Stimulated activated CD8-positive, alpha-beta memory T cell treated with anti-CD3 and anti-CD28 coated beads, Interleukin-2, amount 100 ng/mL, for 1 hour (primary cell): ENCODE measurements at places on chromosomes 6 and 20.

GRCh38 chr6:151958332-151958731, 150.8 kb downstream of the ESR1 start:
- DNase-seq, result no peak

DNA sequence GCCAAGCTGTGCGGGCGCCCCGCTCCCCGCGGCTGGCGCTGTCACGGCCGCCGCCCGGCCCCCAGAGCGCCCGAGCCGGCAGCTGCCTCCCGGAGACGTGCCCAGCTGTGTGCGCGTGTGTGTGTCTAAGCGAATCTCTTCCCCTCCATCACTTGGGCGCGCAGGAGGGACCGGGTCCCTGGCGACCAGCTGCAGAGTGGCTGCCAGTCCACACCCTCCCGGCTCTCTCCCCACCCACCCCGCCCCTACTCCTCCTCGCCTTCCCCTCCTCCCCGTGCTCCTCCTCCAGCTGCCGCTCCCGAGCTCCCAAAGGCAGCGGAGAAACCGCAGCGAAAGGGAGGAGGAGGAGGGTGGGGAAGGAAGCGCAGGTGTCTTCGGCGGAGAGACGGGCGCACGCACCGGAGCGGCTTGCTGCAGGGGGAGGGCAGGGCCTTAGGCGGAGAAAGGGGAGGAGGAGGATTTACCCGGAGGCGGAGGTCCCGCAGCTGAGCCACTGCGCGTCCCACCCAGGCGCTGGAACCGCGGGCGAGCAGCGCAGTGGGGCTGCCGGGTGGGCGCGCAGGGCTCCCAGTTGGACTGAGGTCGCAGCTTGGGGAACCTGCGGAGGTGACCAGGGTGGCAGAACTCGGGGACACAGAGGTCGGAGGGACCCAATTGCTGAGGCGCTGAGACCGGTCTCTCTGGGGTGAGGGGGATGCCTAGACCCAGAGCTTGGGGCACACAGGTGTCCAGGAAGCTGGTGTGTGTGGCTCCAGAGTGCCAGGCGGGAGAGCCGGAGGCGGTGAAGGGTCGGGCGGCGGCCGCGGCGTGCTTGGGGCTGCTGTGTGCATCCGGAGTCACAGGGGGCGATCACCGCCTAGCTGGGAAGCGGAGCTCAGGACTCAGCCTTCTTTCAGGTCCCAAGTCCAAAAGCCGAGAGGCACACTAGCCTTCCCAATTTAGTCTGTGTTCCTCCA, at the start of gene HS3ST5:
Gene HS3ST5, minus strand, starts transcription at position 198 of the 956 bp plus-strand sequence. CDS start 280,178 bp downstream, outside the sequence.
- no peak for DNase-seq

GRCh38 chr6:105015482-105015881, 58.6 kb downstream of the LIN28B start:
- DNase-seq, result no peak

DNA sequence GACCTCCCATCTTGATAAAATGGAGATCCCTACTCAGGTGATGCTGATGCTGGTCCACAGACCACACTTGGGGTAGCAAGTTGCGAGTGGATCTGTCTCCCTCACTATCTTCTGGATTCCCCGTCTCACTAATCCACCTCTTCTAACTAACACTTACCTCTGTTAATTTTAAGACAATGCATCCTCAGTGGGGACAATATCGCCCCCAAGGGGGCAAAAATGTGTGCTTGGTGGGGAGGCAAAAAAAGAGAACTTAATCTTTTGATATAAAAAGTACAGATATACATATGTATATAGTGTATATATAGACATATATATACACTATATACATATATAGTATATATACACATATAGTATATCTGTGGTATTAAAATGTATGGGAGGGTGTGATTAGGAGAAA, 4.3 kb downstream of the LRFN2 start:
- no peak for DNase-seq

GRCh38 chr6:16302721-16303552, 64.5 kb downstream of the GMPR start:
- DNase-seq, result no peak

GRCh38 chr6:81491454-81492101, 260.9 kb downstream of the TENT5A start:
- no peak for DNase-seq

DNA sequence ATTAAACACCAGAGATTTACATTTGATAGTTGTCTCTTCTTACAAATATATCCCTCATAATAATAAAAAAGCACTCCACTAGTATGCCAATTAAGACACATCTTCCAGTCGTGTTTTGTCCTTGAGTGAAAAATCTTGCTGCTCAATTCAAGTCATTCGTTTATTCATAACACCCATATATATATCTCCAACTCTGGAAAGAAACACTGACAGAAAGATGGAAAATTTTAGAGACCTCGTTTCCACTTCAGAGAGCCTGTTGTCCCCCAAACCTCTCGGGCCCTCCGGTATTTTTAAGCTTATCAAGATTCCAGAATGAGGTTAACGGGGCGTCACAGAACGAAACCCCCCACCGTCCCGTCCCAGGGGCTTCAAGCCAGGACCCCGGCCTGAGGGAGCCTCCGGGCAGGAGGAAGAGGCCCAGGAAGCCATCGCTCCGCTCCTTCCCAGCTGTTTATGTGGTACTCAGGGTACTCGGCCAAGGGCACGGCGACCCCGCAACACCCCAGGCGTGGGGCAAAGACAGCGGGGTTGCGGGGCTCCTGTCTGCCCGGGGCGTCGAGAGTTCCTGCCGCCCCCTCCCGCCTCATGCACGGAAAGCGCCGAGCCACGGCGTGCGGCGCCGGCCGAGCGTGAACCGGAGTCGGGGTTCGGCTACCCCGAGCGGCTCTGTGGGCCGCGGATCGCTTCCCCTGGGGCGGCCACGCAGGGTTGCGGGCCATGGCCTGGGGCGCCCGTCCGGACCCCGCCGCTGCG, 623 bp upstream of the SNX9 start:
- DNase-seq, result no peak

DNA sequence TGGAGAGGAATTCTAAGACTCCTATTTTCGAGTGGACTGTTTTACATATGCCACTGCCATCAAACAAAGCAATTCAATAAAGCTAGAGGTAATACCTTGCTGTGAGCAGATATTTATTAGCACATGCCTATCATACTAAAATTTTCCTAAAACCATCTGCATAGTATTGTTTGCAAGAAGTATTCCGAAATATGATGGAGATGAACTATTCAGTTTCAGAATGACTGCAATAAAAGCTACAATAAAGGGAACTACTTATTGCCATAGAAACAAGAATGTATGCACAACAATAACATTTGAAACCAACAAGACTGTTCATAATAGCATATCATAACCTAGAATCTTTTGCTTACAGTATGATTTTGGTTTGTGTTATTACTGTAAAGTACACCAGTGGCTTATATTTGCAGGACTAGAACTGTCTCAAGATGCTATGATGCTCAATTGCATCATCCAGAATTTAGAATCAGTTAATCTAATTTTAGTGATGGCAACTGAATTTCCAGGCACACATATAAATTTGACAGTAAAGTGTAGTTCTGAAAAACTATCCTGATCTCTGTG, 144.3 kb downstream of the GRIK2 start:
- no peak for DNase-seq

DNA sequence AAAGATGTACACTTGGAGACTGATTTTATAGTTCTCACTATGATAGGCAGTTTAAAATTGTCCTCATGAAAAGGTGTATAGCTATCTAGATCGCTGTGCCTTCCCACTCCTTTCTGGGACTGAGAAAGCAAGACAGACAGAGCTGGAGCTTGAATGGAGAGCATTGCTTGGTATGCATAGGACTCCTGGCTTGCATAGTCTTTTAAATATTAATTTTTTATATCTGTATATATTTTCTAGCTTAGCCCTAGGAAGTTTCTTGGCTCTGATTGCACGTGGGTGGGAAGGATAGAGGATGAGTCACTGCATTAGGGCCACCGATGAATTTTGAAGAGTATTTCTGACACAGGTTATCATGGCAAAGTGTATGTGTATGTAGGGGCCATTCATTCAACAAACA, 150.0 kb upstream of the SPACA1 start:
- DNase-seq, result no peak

DNA sequence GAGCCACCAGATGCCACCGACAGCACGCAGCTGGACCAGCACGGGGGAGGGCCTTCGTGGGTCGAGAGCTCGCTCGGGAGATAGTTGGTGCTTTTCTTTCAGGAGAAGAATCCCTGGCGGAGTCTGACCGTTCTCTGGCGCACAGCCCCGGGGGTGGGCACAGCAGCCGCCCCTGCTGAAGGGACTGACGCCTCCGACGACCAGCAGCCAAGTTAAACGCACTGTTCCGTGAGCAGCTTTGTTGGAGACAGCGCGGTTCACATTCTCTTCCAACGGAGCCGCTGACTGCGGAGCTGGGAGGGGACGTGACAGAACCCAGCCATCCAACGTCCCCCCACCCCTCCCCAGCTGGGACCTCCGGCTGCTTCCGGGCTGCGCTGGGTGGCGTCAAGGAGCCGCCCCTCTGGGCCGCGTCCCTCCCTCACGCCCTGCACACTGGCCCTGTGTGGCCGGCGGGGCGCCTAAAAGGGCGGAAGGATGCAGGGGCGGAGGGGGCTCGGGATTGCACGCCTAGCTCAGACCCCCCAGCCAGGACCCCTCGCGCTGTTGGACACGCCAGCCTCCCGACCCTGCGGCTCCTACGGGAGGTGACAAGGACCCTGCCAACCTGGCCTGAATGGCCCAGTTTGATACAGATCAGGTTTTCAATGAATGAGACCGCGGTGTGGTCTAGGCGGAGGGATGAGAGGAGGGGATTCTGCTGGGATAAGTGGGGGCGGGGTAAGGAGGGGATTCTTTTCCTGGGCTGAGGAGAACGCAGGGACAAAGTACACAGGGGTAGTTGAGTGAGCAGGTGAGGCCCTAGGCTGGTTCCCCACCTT, 36.4 kb upstream of the KHDC1 start:
- DNase-seq, result no peak

DNA sequence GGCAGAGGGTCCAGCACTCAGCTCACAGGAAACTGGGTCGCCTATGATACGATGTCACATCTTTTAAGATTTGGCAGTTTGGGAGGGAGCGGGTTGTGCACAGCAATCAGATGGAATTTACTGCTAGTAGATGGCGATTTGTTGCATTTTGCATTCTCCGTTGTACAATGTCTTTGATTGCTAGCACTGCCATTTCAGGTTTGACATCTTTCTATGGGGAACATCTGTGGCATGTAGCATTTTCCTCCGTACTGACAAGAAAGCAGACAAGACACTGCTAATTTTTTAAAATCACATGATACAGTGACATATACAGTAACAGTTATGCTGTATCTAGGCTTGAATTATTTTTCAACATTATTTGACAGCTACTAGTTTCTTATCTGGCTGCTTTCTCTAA, 119.7 kb upstream of the PCSK2 start:
- no peak for DNase-seq

DNA sequence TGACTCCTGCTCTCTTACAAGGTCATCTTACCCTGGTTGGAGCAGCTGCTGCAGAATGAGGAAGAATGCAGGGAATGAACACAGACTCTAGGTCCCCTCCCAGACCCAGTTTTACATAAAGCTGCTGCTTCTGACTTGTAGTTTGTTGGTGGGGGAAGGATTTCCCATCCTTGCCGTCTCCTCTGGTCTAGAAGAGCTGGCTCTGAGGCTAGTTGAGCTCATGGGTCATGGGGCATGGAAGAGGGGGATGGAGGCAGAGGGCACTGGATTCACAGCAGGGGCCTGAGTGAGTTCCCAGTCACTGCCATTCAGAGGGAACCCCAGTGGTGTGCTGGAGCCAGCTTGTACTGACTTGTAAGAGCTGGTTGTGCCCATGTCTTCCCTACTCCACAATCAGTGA, 9.2 kb upstream of the GUCA1A start:
- DNase-seq, result no peak

- DNase-seq, result no peak
Measured at GRCh38 chr20:16898433-16898832, 150.3 kb downstream of the OTOR start.
